ENCODE measurements at places on chromosomes 2 and 18.

GRCh38 chr2:233379441-233379840, 25.1 kb downstream of the DGKD start:
- no peak for DNase-seq

- DNase-seq, result no peak
These were observed 44.2 kb downstream of the ZEB2 start for GRCh38 chr2:144475569-144476275.

- peak; percentile 38 for DNase-seq
These were observed 381.4 kb downstream of the RAD51AP2 start for GRCh38 chr2:17136877-17137276.

DNA sequence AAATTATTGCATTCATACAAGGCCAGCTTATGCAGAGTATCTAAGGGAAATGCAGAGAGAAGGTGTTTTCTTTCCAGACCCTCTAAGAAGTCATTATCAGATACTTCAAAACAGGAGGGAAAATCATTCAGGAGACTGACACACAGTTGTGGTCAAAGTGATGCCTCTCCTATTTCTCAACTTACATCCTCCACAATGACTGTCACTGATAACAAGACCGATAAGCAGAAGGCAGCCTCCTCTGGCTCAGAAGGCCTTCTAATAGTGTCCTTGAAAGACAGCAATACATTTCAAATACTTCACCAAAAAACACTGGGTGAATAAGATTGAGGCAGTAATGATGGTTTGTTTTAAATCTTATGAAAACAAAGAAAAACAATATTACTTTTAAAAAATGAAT, 199.7 kb downstream of the PIEZO2 start:
- no peak for DNase-seq

DNA sequence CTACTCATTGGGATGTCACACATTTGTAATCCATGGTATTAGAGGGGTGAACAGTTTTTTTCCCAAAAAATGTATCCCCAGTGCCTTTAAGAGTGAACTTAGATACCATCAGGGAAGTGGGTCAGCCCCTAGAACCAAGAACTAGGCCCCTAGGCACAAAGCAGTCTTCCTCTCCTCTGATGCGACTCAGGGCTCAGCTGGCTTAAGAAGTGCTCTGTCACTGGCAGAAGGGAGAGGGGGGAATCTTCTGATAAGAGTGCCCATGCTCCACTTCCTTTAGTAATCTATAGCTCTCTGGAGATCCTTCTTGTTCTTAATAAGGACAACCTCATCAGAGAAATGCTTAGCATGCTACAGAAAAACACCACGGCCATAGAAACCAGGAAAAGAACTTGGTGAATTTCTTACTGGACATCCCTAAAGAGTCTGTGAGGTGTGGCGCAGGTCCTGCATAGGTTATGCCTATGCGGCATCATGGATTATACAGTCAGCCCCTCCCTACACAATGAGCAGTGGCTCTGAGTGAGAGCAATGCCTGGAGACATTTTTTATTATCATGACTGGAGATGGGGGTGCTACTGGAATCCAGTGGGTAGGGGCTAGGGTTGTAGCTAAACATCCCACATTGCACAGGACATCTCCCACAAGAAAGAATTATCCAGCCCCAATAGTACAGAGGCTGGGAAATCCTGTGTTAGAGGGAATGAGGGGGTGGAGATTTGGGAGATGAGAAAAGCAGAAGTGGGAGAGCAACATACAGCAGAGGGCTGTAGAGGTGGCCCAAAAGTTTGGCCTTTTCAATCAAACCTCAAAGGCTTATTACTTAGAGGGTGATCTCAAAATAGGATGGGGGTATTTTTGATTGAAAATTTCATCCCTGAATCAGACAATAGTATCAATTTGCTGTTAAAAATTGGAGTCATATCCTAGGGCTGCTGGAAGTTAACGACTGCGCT, 21.7 kb upstream of the ZNF385B start:
- DNase-seq, result no peak

- DNase-seq, result peak; percentile 58
These were observed at the start of gene SLC16A14 for GRCh38 chr2:230068651-230069055. Gene SLC16A14 (minus strand): TSS chr2:230068924. CDS start chr2:230059352, 9,572 bp downstream.

- DNase-seq, result no peak
These were observed 158.3 kb downstream of the RTN4 start for GRCh38 chr2:54891909-54892308.

DNA sequence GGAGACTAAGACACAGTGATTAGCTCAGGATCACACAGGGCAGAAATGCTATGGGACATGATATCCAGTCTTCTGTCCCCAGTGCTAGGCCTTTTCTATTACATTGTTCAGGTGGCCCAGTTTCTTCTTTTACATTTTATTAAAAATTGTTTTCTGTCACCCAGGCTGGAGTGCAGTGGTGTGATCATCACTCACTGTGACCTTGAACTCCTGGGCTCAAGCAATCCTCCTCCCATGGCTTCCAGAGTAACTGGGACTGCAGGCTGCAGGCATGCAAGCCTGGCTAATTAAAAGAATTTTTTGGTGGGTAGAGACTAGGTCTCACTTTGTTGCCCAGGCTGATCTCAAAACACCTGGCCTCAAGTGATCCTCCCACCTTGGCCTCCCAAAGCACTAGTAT, 15.4 kb downstream of the PDK1 start:
- DNase-seq, result no peak

- no peak for DNase-seq
These were observed 146.1 kb upstream of the OTOS start for GRCh38 chr2:240286596-240286995.

- DNase-seq, result peak; percentile 68
These were observed 184.7 kb downstream of the MREG start for GRCh38 chr2:215828528-215829184.

DNA sequence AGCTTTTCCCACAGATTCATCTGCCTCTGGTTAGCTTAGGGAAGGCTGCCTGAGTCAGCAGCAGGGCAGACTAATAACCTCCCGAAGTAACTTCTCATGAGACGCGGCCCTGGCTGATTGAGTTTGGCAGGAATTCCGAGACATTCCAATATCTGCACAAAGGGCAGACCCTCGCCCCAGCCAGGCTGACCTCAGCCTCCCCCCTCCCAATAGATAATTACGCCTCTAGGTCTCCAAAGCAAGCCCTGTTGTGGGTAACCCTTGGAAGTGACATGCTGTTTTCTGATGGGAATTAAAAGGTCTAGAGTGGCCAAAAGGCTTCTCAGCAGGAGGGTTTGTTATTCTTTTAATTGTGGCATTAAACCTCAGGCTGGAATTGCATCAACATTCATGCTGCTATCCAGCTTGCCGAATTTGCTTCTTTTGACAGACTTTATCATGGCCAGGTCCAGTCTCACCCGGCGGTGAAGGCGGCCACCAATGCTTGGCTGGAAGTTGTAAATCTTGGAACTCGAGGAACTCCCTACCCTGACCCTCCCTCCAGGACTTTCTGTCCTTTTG, 98.0 kb upstream of the SLC14A2 start:
- DNase-seq, result peak; percentile 89

DNA sequence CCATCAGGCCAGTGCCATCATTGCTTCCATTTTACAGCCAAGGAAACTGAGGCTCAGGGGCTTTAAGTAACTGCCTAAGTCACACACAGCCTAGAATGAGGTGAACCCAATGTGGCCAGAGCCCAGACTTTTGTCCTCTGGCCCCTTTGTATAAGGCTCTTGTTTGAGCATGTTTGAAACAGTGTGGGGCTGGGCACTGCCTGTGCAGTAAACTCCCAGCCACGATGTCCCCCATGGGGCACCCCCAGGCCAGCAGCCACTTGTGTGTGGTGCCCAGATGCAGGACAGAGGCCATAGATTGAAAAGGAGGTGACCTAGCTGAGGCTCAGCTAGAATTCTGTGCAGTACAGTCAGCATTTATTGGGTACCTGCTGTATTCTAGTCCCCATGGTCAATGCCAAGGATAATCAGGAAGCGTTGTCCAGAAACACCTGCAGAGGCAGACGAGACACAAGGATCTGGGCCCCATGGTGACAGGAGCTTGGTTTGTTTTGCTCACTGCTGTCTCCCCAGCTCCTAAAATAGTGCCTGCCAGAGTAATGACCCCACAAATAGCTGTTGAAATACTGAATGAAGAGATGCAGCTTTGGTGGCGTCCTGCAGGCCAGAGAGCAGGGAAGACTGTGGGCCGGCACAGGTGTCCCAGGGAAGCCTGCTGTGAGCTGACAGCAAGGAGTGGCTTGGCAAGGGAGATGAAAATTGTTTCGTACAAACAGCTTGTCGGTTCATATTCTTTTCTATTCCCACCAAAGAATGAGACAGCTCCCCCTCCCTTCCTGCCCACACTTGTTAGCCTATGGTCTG, 160.7 kb downstream of the LDLRAD4 start:
- DNase-seq, result no peak

GRCh38 chr18:2173486-2173885, 397.8 kb downstream of the METTL4 start:
- DNase-seq, result peak; percentile 88

DNA sequence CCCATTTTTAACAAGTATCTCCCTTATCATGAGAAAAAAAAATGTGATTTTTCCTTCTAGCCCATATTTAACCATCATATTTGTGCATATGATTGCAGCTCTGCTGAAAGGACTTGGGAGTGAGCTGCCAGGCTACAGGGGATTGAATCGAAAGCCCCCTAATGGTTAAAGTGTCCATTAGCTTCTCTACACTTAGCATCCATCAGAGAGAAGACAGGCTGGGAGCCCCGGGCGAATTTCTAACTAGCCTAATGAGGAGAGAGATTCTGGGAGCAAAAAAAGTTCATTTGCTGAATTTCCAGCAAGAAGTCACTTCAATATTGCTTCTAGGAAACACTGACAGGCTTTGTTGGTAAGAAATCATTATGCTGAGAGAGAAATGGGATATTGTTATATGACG, 848.8 kb downstream of the TDRD15 start:
- DNase-seq, result no peak

- DNase-seq, result peak; percentile 95
These were observed 27.2 kb upstream of the CDH2 start for GRCh38 chr18:28204154-28204553.

GRCh38 chr2:60385648-60386047, 167.8 kb downstream of the BCL11A start:
- DNase-seq, result peak; percentile 56

- DNase-seq, result peak; percentile 81
These were observed 10.0 kb downstream of the FAP start for GRCh38 chr2:162233197-162233596.

GRCh38 chr2:230665263-230665691, 47.4 kb upstream of the CAB39 start:
- DNase-seq, result no peak

DNA sequence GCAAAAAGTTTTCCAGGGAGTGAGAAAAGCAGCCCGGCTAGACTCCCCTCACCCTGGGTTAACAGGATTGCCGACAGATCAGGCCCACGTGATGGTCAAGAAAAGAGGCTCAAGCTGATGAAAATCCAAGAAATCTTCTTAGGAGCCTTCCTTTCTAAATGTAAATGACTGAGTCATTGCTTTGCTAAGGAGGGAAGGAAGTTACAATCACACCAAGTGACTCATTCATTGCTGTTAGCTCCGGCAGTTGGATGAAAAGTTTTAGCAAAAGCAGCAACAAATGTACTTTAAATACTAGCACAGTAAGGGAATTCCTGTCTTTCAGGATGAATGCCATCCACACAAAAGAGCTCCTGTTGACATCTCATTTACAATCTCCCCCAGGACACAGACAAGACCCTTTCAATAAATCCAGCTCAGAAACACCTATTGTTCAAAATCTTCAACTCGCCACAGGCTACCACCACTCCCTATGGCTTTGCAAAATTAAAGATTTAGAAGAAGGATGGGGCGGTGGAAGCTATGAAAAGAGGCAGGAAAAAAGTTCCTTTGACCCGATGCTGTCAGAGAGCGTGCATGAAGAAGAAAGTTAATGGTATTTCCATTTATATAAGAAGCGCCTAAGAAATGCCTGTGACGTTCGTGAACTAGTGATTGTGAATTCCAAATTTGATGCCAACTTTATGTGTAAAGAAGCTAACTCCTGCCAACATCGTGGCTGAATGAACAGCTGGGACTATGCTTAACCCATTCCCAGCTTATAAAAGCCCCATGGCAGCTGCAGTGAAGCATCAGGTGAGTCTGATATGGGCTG, 153.7 kb downstream of the TGIF1 start:
- DNase-seq, result peak; percentile 99

GRCh38 chr2:238636269-238637073, 209.7 kb downstream of the ASB1 start:
- DNase-seq, result peak; percentile 83

GRCh38 chr2:149872041-149872440, 284.5 kb upstream of the MMADHC start:
- DNase-seq, result peak; percentile 37

DNA sequence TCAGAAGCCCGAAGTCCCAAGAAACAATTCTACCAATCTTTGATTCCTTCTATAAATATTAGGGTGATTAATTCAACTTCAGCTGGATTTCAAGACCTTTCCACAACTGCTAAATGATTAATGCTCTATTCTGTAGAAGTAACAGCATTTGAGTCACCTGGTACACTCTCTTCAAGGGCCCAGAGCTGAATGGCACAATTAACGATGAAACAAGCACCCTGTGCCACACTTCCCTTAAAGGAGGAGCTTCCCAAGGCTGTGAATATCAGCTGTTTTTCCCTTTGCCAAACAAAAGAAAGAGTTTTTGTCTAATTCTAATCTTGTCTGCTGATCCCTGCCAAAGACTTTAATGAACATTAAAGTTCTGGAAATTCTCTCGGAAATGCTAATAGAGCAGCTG, 56.0 kb downstream of the BOD1L2 start:
- DNase-seq, result no peak

DNA sequence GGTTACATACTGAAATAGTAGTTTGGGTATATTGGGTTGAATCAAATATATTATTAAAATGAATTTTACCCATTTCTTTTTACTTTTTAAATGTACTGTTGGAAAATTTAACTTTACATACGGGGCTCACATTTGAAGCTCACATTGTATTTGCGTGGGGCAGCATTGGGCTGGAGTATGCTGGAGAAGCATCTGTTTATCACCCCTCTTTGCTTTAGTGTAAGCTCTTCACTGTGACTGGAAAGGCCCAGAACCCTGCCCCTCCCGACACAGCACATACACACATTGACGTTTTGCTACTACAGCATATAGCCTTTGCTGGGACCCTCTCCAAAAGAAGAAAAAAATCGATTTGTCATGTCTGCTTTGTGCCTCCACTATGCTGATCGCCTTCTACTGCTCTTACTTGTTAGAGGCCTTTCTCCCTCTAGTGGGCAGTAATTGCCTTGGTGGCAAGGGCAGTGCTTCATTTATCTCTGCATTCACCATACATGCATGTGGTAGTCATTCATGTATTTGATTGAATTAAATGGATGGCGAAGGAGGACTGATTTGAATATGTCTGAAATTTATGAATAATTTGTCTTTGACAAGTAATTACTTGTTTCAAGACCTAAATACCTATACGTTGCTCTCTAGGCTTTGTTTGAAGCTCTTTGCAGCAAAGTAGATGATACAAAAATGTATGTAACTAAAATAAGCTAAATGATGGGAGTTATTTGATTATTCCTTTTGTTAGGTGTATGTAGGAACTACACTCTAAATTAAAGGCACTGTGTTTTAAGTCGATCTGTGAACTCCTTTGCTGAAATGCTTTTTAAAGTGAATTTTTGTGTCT, 37.4 kb downstream of the VAPA start:
- DNase-seq, result peak; percentile 70

Data from fibroblast of upper back skin (primary cell).